ENCODE measurements at places on chromosomes 12 and 14.

DNA sequence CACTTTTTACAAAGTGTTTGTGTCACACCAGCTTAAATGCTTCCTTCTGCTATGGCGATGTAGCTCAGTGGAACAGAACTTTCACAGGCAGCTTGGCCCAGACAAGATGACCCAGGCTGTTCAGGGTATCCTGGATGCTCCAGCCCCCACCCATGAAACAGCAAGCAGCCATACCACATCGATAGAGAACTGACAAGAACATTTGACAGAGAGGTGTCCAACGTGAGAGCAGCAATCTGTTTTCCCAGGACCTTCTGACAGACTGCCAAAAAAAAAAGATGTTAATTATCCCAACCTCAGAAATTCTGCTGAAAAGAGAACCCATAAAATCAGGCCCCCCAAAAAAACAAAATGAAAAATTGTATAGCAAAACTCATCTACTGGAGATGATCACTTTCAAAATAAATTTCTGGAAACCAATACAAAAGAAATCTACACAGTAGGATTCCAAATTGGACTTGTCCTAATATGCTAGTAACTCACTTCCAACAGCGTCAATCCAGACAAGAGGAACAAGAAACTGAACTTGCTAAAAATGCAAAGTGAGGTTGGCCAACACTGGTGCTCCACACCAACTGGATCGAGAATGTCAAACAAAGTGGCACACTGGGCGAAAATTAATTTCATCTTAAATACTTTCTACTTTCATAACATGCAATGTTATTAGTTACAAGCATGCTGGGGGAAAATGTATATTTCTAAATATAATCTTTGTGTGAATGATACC lies 118.8 kb downstream of the DPF3 start:
- DNase-seq = no peak

- no peak for DNase-seq
Measured at GRCh38 chr12:62748941-62749468, 185.9 kb downstream of the PPM1H start.

- DNase-seq = no peak
Measured at GRCh38 chr12:102543494-102544485, 63.4 kb upstream of the IGF1 start.

- no peak for DNase-seq
Measured at GRCh38 chr14:63078569-63078968, 33.3 kb upstream of the KCNH5 start.

GRCh38 chr12:50745861-50746260 lies 18.0 kb upstream of the ATF1 start:
- no peak for DNase-seq

Measured in GM10248 (cell line).